CD4-positive, alpha-beta T cell treated with Interleukin-2 at 100 ng/mL for 4 hours (primary cell): ENCODE measurements at places on chromosomes 6 and 20.

- DNase-seq, result no peak
Observed at GRCh38 chr20:59835448-59836395, 97.7 kb downstream of the SYCP2 start.

DNA sequence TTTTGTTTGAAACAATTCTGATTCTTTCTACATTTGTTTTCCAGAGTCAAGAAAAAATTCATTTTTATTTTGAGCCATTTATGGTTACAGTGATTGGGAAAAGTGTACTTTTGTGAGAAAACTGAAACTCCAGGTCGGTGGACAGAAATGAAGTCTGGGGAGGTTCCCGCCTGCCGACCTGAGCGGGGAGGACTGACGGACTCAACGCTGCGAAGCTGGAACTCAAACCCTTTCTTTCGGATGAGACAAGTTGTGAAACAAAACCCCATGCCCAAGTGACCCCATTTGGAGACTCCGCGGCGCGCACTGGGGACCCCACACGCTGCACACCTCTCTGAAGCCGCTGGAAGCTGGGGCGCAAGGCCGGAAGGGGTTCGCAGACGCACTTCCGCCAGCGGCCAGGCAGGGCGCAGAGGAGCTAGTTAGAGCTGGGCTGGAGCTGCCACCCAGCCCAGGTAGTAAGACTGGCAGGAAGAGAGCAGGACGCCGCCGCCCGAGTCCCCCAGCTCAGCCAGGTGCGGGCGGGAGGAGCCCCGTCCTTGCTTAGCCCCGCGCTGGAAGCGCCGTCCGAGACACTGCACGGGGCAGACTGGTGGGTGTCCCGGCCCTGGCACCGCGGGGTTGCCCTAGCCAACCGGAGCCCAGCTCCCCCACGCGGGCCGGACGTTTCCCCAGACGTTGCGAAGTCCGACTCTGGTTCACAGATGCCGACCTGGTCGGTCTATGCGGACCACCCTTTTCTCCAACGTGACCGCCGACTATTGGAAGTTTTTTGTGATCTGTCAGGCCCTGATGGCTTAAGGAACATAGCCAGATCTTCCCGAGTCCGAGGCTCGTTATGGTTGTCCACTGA lies 19.8 kb upstream of the ZSCAN16 start:
- DNase-seq, result peak; percentile 85

DNA sequence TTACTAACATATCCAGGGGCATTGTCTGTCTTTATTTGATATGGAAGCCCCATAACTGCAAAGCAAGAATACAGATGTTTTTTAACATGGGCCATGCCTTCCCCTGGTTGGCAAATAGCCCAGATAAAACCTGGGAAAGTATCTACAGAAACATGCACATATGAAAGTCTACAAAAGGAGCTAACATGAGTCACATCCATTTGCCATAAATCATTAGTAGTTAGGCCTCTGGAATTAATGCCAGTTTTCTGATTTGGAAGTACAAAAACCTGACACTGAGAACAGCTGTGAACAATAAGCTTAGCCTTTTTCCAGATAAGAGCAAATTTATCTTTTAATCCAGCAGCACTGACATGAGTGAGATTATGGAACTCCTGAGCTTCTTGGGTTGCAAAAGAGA lies 418.0 kb upstream of the IMPG1 start:
- no peak for DNase-seq

DNA sequence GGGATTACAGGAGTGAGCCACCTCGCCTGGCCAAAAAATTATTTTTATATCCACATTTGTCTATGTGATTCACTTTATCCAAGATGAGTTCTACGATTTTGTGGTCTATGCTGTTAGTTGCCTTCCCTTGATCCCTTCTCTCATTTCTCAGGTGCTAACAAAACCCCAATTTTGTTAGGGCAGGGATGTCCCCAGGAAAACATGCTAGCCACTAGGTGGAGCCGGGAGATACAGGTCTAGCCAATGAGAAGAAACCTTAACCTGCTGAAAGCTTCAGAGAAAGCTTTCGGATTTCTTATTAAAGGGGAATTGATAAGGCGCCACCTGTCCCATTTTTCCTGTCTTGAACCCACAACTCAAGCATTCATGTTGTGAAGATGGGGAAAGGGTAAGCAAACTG lies 167.4 kb upstream of the OLIG3 start:
- DNase-seq, result peak; percentile 43

GRCh38 chr6:48957781-48958180 lies 505.3 kb downstream of the MMUT start:
- DNase-seq, result no peak

DNA sequence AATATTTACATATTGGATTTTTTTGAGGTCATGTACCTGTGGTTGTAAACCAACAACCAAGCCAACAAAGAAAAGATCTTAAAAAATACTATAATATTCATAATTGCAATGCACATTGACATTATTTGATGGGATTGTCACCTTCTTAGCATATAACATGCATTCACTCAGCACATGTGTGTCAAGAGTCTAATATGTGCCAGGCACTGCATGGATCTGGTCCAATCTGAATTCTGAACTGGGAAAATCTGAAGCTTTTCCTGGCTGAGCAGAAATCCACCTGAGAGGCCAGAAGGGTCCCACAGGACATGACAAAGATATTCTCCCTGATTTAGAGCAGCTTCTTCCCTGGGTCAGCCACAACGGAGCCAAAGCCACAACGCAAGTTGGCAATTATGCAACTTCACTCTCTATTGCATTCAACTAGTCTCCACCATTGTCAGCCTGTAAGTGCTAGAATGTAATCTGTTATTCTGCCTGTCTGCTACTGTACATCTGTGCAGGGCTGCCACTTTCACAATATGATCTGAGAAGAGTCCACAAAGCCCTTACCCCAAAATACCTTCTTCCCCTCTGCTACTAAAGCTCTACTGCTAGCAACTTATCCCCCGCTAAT lies 17.0 kb upstream of the DDO start:
- DNase-seq, result no peak

- no peak for DNase-seq
Observed at GRCh38 chr6:139126931-139127330, 7.9 kb upstream of the HECA start.
